ENCODE measurements at places on chromosomes 11 and 22. TPM values are rescaled to one million over a fixed set of nuclear protein-coding genes. Genes with fewer than 3 reads are reported as not detected.
A peak's percentile ranks its signal among the peaks of the same experiment; 100 is the strongest.

PHLDA2 gene
- total RNA-seq = 9.1 TPM

DNA sequence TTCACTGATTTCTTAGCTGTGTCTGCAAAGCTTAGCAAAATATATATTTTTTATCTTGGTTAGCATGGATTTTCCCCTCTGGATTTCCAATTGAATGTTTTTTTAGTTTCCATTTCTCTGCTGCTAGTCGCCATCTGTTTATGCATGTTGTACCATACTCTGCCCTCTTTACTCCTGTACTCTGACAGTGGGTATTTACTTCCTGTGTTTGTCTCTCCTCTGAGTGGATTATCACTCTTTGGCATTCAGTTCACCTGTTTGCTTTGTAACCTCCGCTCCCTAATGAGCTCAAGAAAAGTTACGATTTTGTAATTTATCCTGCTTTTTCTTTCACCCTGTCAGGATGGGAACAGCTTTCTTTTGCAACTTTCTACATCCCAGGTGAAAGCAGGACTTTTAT lies 59.1 kb downstream of the PDHX start:
- ATAC-seq = no peak

ME3 gene
- 2.9 TPM for total RNA-seq

VWCE gene
- 8.6 TPM for total RNA-seq

TUBA8 gene
- 6.6 TPM for total RNA-seq

DNA sequence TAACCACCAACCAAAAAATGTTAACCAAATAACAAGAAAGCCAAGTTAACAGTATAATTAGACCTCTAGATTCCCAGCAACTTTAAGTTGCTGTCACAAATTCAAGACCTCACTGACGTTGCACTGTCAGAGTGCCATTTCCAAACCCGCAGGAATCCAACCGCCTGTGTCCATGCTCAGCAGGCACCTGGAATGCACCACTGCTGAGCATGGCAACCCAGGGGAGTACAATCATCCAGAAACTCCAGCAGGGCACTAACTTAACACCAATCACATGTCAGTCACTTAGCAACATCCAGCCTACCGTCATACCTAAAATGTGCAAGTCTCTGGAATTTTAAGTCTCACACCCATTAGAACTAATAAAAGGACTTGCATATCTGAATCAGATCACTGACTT lies 48.8 kb downstream of the SMCO4 start:
- no peak for ATAC-seq

DNA sequence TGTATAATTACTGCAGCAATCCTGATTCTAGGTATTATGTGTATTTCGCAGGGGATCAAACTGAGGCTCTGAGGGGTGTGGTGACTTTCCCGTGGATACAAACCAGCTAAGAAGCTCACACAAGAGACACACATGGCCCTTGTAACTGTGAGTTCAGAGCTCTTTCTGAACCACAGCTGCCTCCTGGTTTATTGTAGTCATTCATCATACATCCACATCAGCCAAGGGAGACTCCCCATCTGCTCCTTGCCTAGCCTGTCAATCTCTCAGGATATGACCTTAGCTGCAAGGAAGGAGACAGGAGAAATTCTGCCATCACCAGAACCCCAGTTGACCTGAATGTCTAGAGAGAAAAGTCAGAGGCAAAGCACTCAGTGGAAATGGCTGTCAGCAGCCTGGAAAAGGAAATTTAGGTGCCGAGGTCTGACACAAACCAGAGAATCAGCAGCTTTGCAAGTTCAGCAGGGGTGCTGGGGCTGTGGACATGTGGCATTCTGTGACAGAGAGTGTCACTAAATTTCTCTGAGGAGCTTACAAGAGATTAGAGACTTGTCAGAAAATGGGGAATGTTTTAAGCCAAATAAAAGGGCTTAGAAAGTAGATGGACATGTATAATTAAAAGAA lies 209.5 kb downstream of the AASDHPPT start:
- ATAC-seq = no peak

MSANTD2 gene
- total RNA-seq = 6.9 TPM

GRCh38 chr11:30902929-30903328 lies 316.8 kb upstream of the MPPED2 start:
- no peak for ATAC-seq

WNT7B gene
- total RNA-seq = not detected

DNA sequence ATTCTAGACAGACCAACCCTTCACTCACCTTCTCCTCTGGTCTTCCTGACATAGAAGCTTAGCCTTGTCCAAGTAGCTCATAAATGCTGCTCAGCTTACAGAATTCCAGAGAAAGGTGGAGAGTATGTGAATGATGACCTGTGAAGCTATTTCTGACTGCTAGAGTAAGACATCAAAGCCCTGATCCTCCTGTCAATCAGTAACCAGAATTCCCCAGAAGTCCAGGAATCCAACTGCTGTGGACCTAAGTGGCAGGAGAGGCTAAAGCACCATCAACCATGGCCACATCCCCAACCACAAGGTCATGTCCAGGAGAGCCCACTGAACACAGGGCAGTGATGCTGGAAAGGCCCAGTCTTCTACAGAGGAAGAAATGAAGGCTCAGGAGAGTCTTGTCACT lies 2.6 kb downstream of the OR51G2 start:
- ATAC-seq = no peak

SCGB1C1 gene
- not detected for total RNA-seq

DNA sequence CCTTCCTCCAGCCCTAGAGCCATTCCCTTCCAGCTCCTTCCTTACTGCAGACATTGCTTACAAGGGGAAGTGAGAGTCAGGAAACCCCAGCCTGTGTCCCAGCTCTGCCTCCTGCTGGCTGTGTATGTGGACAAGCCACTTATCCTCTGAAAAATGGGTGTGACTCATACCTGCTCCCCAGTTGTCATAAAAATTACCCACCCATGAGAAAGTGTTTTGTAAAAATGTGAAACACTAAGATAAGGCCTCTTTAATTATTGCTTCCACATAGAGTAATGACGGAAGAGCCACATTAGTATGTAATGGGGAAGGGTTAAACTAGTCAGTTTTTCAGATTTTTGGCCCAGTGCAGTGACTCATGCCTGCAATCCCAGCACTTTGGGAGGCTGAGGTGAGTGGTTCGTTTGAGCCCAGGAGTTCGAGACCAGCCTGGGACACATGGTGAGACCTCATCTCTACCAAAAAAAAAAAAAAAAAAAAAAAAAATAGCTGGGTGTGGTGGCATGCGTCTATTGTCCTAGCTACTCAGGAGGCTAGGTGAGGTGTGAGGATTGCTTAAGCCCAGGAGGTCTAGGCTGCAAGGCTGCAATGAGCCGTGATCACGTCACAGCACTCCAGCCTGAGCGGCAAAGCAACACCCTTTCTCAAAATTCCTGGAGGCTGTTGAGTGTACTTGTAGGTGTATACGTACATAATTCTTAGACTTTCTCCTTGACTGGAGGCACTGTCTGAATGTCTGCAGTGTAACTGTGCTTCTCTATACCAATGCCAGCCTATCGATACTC lies 84.9 kb downstream of the CTTN start:
- no peak for ATAC-seq

GRCh38 chr11:8028766-8029165 lies 41.6 kb downstream of the EIF3F start:
- ATAC-seq = no peak

OR52H1 gene
- not detected for total RNA-seq

THRSP gene
- not detected for total RNA-seq

DNA sequence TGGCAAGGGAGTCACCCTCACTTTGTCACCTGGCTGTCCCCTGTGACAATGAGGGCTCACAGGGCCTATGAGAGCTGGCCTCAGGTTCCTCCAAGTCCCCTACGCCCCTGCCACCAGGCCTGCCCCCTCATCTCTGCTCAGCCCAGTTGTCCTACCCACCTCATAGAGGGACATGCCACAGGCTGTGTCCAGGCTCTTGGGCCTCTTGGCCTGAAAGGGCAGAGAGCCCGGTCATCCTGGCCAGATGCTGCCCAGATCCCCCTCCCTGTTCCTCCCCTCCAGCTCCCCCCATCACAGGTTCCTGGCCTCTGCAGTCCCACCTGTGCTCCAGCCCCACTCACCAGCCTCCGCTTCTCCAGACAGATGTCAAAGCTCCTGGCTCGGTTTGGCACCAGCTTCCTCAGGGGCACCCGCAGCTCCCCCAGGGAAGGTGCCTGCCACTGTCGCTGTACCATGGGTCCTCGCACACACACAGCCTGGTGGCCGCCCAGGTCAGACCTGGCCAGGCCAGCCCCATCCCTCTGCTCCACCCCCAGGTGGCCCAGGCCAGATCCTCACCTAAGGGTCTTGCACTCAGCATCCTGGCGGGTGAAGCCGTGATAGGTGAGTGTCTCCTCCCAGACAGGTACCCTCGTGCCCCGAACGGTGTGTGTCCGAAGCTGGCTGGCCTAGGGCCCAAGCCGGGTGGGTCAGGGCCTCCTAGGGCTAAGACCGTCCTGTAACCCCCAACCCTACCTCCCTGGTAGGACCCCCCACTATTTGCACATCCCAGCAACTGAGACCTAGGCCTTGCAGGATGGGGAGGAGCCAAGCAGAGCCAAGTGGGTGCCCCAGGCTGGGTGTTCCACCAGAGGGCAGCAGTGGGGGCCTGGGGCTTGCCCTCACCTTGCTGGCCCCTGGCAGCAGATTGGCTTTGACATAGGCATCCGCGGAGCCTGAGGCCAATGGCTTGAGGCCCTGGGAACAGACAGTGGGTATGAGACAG lies 8.3 kb downstream of the NDUFV1 start:
- peak; percentile 57 for ATAC-seq

OR8B2 gene
- total RNA-seq = not detected

- ATAC-seq = peak; percentile 96
These were observed 22.0 kb downstream of the RSPH14 start for GRCh38 chr22:23119494-23120414.

All from activated T-helper 17 cell treated with anti-CD3 and anti-CD28 coated beads, Interleukin-2, amount 50 U/mL, for 72 hours (primary cell).